ENCODE measurements at places on chromosomes 3 and 15.
A peak's percentile ranks its signal among the peaks of the same experiment; 100 is the strongest.

- no peak for DNase-seq
These were observed 3.8 kb upstream of the KIF23 start for GRCh38 chr15:69410248-69410874.

DNA sequence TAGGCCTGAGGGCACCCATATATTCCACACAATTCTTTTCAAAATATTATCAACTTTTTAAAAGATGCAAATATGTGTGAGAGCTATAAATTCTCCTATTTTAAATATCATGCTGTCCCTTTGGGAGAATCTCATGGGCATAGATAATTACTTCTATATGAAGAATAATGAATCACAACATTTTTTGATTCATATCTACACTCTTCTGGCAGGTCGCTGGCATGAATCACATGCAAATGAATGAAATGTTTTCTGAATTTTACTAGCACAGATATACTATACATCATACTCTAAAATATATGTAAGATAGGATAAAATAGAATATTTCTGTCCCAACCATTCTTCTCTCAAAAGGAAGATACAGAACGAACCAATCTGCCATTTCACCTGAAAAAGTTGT, 277.7 kb upstream of the KCNH8 start:
- DNase-seq, result no peak

DNA sequence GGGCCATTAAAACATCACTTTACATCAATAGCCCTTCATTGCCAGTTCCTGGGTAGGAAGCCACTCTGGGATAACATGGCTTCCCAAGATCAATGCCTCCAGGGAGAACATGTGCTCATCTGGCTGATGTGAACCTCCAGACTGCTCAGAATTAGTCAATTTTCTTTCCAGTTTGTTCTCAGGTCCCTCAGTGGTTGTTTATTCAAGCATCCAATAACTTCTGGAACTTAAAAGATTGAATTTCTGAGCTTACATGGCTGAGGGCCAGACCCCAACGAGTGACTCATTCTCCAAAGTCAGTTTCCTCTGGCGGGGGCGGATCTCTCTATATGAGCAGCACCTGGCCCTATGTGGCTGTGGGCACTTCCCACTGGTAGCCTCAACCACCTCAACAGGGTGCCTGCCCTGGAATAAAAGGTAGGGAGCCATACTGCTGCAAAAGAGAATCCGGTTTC, 34.0 kb downstream of the LYZL4 start:
- DNase-seq, result peak; percentile 67

DNA sequence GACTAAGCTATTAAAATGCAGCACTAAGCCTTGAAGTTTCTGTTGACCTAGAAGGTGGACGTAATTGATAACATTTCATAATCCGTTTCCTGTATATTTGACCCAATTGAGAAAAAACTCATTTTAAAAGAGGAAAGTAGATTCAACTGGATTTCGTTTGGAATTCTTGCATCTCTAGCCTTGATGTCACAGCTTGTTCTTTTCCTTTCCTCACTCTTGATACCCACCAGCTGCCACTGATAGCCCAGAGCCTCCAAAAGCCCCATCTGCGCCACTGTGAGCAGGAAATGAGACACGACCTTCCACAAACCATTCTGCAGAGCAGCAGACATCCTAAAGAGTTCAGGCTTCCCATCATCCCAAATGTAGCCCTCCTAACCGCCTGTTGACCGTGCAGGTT, 61.8 kb downstream of the FOXB1 start:
- peak; percentile 20 for DNase-seq

GRCh38 chr3:189467451-189467850, 163.7 kb upstream of the TP63 start:
- no peak for DNase-seq

DNA sequence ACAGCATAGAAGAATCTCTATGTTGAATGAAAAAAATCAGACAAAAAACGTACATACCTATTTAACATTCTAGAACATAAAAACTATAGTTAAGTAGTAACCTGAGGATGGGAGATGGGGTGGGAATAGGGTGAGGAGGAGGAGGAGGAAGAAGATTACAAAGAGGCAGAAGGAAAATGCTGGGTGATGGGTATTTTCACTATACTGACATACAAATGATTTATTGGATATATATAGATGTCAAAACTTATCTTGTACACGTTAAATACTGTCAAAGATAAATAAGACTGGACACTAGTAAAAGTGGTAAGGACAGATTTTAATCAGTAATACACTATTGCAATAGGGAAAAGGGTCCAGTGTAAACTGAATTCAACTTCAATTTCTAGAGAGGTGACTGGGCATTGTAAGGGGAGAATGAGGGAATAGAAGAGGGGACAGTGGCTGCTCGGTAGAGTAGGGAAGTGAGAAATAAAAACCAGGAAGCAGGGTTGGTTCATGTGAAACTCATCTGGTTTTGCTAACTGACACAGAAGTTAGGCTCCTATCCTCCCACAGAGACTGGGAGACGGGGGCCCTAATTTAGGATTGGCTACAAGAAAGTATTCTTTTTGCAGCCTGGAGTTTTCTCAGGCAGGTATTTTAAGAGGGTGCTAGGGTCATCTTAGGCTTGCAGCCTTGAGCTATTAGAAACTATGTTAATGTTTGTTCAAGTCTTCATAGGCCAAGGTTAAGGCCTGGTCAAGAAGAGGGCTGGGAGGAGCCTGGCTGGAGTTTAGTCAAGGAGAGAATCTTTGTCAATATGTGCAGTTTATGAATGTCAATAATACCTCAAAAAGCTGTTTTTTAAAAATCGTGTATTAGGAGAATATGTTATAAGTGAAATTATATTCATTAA, 15.0 kb upstream of the C15orf61 start:
- no peak for DNase-seq

GRCh38 chr3:47580481-47580880, 1.8 kb upstream of the CSPG5 start:
- DNase-seq, result no peak

DNA sequence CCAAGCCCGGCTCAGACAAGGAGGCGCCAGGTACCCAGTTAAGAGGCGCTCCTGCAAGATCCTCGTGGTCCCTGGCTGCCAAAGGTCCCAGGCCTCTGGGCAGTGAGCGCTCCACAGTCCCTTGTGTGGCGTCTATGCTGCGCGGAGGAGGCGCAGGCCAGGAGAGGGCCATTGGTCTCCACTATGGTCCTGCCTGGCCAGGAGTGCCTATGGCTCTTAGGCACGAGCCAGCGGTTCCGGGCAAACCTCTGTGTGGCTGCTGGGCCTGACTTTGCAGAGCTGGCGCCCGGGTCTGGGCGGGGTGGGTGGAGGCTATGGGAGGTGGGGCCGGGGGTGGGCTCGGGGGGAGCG, 660 bp upstream of the ADAMTSL3 start:
- no peak for DNase-seq

GRCh38 chr3:129954514-129954913, 20.0 kb upstream of the TRH start:
- DNase-seq, result no peak
